H1 (cell line): ENCODE measurements at places on chromosomes 6 and 20.

GRCh38 chr6:170233286-170234205, 57.3 kb downstream of the DLL1 start:
- H3K36me3 ChIP-seq = no peaks in the 10 kb centered on the region
- H3K4me3 ChIP-seq = no peak overlapping the region
- DNase-seq = no peak
- no peak overlapping the region for H3K27ac ChIP-seq

DNA sequence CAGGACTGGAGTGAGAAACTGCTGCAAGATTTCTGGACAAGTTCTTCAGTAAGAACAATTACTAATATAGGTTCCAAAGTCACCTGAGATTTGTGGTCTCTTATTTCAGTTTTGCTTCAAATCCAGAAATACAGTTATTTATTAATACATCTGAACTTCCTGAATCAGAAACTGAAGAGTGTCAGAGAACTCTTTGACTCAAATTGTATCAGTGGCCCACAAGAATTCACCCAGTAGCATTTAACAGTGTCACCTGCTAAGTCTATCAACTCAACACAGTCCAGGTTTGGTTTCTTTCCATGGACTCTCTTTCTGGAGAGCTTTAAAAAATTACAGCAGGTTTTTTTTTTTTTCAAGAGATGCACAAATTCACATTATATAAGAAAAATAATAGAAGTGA, 18.8 kb upstream of the NHSL1 start:
- H3K36me3 ChIP-seq = no peaks in the 10 kb centered on the region
- DNase-seq = no peak
- H3K27ac ChIP-seq = no peak overlapping the region
- no peak overlapping the region for H3K4me3 ChIP-seq
- no peaks in the 10 kb centered on the region for H3K27me3 ChIP-seq
- no peaks in the 10 kb centered on the region for H3K4me1 ChIP-seq

- no peaks in the 10 kb centered on the region for H3K4me1 ChIP-seq
- H3K4me3 ChIP-seq = no peak overlapping the region
- no peak overlapping the region for H3K27ac ChIP-seq
- H3K36me3 ChIP-seq = no peaks in the 10 kb centered on the region
- no peak for DNase-seq
Measured at GRCh38 chr6:6629402-6629801, 40.9 kb downstream of the LY86 start.

- no peaks in the 10 kb centered on the region for H3K36me3 ChIP-seq
- H3K4me1 ChIP-seq = no peaks in the 10 kb centered on the region
- DNase-seq = no peak
- H3K27ac ChIP-seq = no peak overlapping the region
Measured at GRCh38 chr20:34129518-34130162, 17.6 kb upstream of the EIF2S2 start.

- no peak for DNase-seq
- no peaks in the 10 kb centered on the region for H3K27me3 ChIP-seq
- H3K4me3 ChIP-seq = no peak overlapping the region
- no peak overlapping the region for H3K27ac ChIP-seq
- no peaks in the 10 kb centered on the region for H3K4me1 ChIP-seq
Measured at GRCh38 chr6:34090529-34090928, 55.4 kb downstream of the GRM4 start.
